Daoy (cell line): ENCODE measurements at places on chromosomes 4 and X. TPM values are rescaled to one million over a fixed set of nuclear protein-coding genes. Genes with fewer than 3 reads are reported as not detected.

DNA sequence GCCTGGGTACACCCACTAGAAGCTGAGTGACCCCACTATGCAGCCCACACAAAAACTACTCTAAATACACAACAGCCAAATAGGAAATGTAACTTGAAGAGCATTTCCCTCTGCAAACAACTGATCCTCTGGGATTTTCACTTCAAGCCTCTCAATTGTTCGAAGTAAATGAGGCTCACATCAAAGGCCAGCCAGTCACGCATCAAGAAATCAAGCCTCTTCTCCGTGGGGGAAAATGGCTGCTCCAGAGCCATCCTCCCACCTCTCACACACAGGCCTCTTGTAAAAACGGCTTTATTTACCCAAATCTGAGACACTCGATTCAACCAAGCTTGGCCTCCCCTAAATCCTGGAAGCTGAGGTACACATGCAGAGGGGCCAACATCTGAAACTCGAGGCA is 14.3 kb downstream of the PCDH19 start:
- no peak for DNase-seq

DNA sequence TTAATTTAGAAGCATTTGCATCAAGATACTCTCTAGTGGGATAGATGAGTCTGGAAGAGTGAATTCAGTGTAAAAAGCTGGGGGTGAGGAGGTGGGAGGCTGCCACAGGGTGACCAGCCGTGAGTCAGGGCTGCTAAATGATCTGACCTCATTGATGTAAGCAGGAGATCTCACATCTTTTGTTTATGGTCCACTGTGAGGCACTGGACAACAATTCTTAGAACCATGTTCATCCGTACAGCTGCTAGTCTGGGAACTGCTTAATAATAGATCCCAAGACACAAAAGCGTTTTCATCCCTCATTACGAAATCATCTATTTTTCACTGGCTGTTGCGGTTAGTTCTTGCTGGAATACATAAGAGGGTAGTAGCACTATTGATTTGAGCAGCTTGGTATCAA is 14.1 kb downstream of the KLF3 start:
- DNase-seq, result peak; percentile 49

DNA sequence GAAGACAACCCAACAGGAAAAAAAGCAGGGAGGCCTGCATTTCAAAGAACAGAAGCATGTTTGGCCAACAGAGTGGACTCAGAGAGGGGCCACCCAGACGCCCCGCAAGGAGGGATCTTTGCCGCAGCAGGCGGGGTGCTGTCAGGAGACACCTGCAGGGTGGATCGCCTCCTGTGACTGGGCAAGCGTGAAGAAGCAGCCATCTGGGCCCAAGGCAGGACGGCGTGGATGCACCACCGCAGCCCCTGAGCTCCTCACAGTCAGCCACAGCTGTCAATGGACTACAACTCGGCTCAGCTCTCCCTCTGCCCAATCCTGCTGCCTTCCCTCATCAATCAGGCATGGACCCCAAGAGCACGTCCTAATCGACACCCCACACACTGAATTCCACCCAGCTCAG is 32.0 kb upstream of the MAN2B2 start:
- DNase-seq, result no peak

DNA sequence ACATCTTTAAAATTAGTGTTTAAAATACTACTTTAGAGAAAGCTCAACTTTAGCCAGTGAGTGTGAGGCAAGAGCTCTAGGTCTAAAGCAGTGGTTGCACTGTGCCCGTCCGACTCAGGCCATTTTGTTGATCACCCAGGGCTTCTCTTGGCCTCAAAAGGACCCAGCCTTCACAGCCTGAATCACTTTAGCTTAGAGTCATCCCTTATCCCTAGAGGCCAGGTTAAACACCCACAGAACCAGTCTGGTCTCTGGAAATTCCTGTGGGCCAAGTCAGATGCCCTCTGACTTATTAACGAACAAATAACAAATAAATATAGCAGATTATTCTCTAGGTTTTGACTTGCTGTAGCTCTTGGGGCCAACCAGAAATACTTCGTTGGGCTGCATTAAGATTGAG is 102.3 kb downstream of the WWC2 start:
- no peak for DNase-seq

- no peak for DNase-seq
These were observed 34.9 kb upstream of the STK26 start for GRCh38 chrX:131988236-131988635.

GRCh38 chr4:101252721-101253120 is 94.6 kb downstream of the PPP3CA start:
- no peak for DNase-seq

DNA sequence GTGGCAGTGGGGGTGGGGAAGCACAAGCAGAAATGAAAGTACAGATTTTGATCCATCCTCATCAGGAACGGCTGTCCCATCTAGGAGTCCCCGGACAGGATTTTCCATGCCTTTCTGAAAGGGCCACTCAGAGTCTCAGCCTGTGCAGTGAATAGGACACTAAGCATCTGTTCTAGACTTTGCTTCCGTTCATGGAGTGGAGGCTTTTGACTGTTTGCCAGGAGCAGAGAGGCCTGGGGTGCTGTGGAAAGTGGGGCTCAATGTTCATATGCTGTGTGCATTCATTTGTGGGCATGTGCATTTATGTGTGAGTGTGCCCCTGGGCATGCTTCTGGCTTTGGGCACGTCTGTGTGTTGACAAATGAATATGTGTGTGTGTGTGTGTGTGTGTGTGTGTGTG is 25.6 kb upstream of the MAMLD1 start:
- DNase-seq, result no peak

- DNase-seq, result no peak
These were observed 5.7 kb upstream of the FAM9C start for GRCh38 chrX:13050151-13050550.

GRCh38 chr4:39169426-39169825 is 12.9 kb upstream of the WDR19 start:
- DNase-seq, result peak; percentile 49

- DNase-seq, result peak; percentile 38
These were observed 64.5 kb upstream of the STX18 start for GRCh38 chr4:4606321-4606720.

DNA sequence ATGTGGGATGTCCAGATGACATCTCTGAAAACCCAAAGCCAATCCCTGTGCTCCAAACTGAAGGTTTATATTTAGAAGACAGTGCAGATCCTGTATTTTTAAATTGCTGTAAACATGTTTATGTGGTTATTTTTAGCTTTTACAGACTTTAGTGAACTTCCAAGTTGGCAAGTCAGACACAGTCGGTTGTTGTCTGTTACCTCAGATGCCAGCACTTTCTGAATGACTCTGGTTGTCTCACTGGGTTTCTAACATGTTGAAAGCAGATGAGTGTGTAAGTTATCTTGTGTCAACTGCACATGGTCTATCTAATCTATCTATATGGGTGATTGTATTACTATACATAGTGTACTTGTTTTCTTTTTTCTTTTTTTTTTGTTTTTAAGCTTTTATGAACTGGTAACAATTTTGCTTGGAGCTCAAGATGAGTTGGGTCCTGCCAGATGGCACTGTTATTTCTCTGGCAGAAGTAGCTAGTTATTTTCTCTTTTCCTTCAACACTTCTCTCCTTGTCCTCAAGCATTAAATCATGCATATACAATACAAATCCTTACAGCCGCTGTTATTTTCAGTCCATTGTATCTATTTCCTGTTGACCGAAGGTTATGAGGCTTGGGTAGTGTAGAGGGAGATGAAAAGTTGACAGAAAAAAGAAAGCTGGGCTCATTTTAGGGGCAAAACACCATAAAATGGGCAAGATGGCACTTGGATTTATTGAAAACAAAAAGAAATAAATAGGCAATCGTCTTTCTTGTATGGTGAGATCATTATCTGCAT is 66.3 kb downstream of the GAB1 start:
- DNase-seq, result no peak

- no peak for DNase-seq
These were observed 547.5 kb downstream of the NLGN4X start for GRCh38 chrX:5681159-5681558.

GRCh38 chr4:176780995-176781738 is 11.6 kb downstream of the VEGFC start:
- DNase-seq, result no peak

GRCh38 chrX:150143721-150144440 is 205.6 kb upstream of the EOLA2 start:
- no peak for DNase-seq

DNA sequence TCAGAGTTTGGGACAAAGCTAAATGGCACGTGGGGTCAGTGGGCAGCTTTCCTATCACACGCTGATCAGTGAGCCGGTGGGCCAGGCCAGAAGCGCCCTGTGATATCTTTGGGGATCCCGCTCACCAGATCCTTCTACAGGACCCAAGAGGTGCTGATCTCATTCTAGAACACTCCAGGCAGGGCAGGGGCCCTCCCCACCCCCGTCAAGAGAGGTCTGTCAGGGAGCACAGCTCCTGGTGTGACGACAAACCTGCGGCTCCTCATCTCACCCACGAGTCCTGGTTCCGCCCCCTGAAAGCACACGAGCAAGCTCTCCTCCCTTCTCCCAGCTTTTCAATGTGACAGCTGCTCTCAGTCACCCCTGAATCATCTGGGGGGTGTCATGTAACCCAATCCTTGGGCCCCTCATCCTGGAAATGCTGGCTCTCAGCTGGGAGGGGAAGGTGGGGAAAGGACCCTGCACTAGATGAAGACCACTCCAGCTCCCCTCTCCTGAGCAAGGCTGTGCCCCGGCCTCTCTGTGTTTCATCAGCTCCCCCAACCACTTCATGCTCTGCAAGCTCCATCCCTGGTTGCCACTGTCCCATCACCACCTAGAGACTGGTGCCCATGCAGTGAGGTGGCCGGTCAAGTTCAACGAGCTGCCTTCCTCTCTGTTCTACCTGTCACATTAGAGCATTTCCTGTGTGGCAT is 4.6 kb downstream of the HCFC1 start:
- DNase-seq, result no peak

- DNase-seq, result no peak
These were observed 369.5 kb downstream of the PPP3CA start for GRCh38 chr4:100977746-100978397.

DNA sequence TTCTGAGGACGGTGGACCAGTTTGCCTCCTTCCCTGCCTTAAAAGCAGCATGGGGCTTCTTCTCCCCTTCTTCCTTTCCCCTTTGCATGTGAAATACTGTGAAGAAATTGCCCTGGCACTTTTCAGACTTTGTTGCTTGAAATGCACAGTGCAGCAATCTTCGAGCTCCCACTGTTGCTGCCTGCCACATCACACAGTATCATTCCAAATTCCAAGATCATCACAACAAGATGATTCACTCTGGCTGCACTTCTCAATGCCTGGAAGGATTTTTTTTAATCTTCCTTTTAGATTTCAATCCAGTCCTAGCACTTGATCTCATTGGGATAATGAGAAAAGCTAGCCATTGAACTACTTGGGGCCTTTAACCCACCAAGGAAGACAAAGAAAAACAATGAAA is 255.3 kb downstream of the RAPGEF2 start:
- DNase-seq, result peak; percentile 9

DNA sequence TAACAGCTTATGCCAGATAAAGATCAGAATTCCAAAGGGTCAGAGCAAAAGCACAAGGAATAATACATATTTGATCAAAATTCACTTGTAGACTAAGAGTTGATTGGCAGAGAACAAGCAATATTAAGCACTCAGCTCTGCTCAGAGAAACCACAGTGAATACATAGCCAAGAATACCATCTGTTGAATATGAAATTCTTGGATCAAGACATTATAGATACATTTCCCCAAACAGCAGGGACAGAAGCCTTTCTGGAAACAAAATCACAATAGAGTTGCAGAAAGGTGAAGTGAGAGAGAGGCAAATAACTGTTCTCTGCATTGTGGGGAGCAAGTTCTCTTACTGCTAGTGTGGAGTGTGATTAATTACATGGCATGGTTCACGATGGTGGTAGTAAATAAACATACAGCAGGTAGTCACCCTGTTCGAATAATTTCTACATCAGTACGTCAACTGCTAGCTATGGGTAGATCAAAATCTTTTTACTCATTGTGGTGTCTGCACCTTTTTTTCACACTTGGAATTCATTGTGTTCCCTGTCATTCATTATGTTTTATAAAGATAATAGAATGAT is 366.7 kb downstream of the PCDH7 start:
- DNase-seq, result no peak

DNA sequence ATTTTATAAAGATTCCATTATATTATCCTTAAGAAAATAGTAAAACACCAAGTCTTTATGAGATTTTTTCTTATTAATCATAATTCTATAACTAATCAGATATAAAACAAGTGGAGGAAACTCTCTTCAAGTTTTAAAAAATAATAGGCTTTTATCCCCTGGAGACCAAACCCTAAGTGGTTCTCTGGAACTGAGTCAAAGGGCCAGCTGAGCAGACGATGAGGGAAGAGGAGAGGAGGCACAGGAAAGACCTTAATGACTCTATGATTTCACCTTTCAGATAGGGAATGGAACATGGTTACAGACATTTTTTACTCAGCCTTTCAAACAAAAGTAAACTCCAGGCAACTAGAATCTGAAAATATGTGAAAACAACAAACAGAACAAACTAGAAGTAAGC is 201.8 kb downstream of the SLC39A8 start:
- DNase-seq, result no peak

DNA sequence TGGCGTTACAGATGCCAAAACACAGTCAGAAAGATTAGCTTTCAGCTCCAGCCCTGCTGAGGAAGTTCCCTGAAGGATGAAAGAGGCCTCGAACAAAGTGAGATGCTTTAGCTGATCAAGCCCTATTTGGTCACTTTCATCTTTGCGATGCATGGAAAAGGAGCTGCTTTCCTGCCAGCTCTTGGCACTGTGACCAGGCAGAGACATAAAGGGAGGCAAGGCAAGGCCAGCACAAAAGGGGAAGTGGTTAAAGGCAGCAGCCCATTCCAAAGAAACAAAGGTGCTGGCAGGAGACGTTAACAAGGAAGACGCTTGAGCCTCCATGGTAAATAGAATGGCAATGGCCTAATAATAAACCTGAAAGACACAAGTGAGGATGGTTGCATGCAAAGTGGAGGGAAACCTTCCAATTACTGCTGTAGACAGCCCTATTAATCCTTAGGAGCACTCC is 617.1 kb upstream of the INTU start:
- DNase-seq, result no peak

The CTAG1B gene
- 1.8 TPM in 1 of 2 replicates, not detected in the other for total RNA-seq

The CSN1S1 gene
- not detected in 2 replicates for total RNA-seq

The PABPC1L2A gene
- not detected in 2 replicates for total RNA-seq

The DSPP gene
- total RNA-seq, result not detected in 2 replicates

The NRK gene
- 4.3 and 4.6 TPM in 2 replicates for total RNA-seq

The RASGEF1B gene
- 0.68 and 1.1 TPM in 2 replicates for total RNA-seq

The SSX2B gene
- 1.5 and 2.6 TPM in 2 replicates for total RNA-seq

The DYNLT3 gene
- total RNA-seq, result 21.2 and 22.8 TPM in 2 replicates

The HTR2C gene
- 0.83 and 0.86 TPM in 2 replicates for total RNA-seq

The PCYT1B gene
- total RNA-seq, result 6.4 and 10.3 TPM in 2 replicates

The CXCL9 gene
- not detected in 2 replicates for total RNA-seq

The NUDT10 gene
- 9.9 and 14.7 TPM in 2 replicates for total RNA-seq
